ENCODE measurements at places on chromosomes 1 and 21. TPM values are rescaled to one million over a fixed set of nuclear protein-coding genes. Genes with fewer than 3 reads are reported as not detected.

- no peak for DNase-seq
Measured at GRCh38 chr1:28910379-28911115, 3.8 kb upstream of the EPB41 start.

GRCh38 chr1:30060738-30061137 is 662.6 kb downstream of the MATN1 start:
- no peak for DNase-seq

DNA sequence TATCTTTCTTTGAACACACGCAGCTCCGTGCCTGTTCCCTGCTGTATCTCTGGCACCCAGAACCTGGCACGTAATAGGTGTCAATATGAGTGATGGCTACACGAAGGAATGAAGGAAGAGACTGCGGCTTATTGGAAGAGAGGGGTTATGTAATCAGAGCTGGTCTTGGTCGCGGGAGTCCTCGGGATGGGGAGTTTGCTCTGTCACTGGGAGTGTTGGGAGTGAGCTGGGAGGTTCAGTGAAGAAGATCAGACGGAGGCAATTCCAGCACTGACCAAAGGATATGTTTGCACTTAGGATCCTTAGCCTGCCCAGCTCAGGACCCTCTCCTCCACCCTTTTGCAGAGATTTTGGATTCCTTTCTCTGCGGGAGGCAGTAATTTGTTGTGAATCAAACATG is 709.1 kb downstream of the PTPRU start:
- no peak for DNase-seq

DNA sequence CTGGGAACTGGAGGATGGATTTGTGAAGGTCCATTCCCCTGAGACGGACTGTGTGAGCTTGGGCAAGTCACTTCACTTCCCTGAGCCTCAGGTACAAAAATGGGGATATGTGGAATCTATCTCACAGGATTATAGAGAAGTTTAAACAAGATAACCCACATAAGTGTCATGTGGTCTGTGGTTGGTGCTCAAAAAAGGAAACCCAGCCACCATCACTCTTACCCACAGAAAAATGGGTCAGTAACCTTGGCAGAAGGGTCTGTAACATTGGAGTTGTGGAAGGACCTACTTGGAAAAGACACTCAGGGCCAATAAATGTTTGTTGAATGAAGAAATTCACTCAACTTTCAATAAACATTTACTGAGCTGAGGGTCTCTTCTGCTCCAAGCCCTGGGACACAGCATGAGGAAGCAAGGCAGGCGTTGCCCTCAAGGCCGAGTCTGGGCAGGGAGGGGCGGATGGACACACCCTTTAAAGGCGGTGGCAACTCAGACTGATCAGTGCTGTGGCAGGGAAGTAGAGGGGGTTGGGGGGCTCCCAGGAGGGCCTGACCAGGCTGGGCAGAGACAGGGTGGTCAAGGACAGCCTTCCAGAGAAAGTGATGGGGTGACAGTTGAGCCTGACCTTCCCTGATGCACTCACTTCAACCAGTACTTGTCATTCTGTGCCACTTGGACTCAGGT is 66.7 kb upstream of the ACOT11 start:
- no peak for DNase-seq

GRCh38 chr21:43187715-43188114 is 18.9 kb downstream of the CRYAA start:
- DNase-seq, result no peak

PBX1 gene
- 46.6 TPM for polyA plus RNA-seq

DNA sequence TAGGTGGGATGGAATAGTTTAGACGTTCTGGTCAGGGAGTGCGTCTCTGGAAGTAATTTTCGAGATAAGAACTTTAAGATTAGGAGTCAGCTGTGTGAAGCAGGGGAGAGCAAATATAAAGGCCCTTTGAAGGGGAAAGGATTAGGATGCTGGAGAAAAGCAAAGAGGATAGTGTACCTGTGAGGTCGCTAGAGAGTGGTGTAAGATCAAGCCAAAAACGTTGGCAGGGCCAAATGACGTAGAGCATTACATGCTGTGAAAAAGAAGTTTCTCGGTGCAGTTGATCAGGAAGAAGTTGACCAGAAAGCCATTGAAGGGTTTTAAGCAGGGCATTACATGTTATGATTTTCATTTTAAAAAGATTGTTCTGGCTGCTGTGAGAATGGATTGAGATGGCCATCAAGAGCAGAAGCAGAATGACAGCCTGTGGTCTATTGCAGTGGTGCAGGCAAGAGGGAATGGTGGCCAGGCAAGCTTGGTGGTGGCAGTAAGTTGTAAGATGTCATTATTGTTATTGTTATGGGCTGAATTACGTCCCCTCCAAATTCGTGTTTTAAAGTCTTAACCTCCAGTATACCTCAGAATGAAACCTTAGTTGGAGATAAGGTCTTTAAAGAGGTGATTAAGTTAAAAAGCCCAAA is 113.6 kb upstream of the KIF26B start:
- DNase-seq, result no peak

LDLRAD1 gene
- polyA plus RNA-seq, result not detected

DNA sequence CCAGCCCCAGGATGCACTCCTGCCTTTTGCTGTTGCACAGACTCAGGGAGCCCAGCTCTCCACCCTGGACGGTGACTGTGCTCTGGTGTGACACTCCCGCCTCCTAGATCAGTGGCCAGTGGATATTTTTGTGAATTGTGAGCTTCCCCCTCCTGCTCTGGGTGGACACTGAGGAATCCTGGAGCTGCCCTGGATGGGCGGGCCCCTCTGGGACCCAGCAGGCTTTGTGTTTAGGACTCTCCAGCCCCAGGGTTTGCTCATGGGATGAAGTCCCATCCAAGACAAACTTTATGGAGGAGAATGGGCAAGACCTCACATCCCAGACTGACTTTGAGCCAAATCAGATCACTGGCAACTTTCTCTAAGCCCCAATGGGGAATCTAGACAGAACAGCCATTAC is 16.1 kb downstream of the SLC6A9 start:
- no peak for DNase-seq

DNA sequence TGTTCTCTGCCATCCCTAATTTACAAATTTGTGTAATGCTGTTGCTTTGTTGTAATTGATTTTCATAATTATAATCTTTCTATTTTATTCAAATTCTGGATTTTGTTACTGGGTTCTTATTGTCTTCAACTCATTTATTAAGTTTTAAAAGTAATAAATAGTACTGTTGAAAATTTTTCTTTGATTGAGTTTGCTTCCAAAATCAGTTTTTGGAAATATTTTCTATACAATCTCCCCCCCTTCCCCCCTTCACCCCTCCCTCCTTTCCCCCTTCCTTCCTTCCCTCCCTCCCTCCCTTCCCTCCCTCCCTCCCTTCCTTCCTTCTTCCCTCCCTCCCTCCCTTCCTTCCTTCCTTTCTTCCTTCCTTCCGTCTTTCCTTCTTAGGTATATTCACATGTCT is 6.0 kb upstream of the TMPRSS15 start:
- DNase-seq, result no peak

GRCh38 chr1:66597500-66597899 is 63.5 kb downstream of the SGIP1 start:
- no peak for DNase-seq

DNA sequence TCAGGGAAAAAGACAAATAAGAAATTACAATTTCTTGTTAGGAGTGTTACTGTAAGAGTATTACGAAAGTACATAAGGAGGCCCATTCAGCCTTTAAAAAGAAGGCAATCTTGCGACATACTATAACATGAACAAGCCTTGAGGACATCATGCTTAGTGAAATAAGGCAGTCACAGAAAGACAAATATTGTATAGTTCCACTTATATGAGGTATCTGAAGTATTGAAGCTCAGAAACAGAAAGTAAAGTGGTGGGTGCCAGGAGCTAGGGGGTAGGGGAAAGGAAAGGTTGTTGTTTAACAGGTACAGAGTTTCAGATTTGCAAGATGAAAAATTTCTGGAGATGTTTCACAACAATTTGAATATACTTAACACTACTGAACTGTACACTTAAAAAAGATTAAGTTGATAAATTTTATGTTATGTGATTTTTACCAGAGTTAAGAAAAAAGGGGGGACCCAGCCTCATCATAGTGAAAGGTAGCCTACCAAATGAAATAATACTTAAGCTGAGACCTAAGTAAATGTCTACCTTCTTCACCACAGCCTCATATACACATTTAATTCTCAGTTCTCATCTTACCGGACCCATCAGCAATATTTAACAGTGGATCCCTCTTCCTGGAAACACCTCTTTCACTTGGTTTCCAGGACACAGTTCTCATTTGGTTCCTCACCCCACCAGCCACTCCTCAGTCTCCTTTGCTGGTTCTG is 19.5 kb downstream of the USP24 start:
- DNase-seq, result no peak

DNA sequence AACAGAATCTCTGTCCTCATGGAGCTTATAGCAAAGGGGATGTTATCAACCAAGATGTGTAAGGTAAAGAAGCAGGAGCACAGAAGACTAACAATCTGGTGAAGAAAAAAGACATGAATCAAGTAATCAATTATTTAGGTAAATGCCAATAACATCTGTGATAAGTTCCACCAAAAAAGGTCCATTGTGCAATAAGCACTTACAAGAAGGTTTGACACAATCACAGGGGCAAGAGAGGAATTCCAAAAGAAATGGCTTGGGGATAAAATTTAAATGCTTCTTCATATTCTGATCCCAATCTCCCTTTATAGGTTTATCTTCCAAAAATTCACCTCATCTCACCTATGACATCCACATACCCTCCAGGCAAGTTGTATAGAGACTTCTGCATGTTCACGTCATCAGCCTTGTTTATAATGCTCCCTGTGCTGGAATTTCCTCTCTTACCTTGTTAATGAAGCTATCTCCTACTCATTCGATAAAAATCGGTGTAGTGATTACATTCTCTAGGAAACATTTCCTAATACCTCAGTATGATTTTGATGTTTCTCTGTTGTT is 53.6 kb upstream of the DPT start:
- no peak for DNase-seq

NMNAT2 gene
- 0.16 TPM for polyA plus RNA-seq

CDCA8 gene
- 7.1 TPM for polyA plus RNA-seq

CSF3R gene
- not detected for polyA plus RNA-seq

DNA sequence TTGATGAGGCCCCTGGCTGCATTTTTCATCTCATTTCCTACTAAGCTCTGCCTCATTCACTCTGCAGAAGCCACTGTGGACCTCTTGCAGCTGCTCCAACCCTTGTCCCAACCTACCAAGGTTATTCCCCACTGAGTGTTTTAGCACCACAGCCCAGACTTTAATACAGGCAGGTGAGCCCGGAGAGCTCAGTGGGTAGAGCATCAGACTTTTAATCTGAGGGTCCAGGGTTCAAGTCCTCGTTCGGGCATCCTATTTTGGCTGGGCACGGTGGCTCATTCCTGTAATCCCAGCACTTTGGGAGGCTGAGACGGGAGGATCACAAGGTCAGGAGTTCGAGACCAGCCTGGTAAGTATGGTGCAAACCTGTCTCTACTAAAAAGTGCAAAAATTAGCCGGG is 18.1 kb upstream of the BLACAT1 start:
- no peak for DNase-seq

DNA sequence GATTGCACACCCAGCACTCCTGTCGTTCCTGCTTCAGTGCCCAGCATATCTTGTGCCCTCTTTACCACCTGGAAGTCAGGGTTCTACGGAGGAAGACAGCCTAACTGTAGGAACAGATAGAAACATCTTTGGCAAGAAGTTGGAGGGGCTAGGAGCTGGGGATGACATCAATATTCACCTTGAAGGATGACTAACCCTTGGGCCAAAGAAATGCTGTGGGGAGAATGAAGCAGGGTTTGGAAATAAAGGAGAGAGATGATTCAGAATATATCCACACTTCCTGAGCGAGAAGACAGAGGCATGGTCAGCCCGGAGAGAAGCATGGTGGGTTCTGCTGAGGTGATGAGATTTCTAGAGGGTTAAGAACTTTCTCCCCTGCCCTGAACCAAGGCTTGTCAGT is 4.6 kb upstream of the NKAIN1 start:
- no peak for DNase-seq

DNA sequence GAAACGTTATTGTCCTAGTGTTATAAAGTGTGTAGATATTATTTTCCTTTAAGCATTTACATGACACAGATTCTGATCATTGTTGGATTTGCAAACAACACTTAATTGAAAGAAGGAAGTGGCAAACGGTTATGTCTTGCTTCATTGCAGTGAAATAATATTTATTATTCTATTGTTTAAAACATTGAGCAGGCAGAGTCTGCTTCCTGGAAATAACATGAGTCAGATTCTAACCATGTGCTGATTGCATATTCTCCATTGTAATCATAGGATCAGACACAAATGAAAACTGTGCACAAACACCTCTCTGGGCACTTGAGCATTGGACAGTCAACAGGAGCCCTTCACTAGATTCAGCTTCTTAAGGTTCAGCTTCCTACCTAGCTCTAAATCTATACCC is 46.8 kb upstream of the USP25 start:
- DNase-seq, result no peak

- DNase-seq, result no peak
Measured at GRCh38 chr1:20615946-20616846, 17.1 kb upstream of the PINK1 start.

- no peak for DNase-seq
Measured at GRCh38 chr1:100039591-100039990, 69.8 kb downstream of the SLC35A3 start.

DNA sequence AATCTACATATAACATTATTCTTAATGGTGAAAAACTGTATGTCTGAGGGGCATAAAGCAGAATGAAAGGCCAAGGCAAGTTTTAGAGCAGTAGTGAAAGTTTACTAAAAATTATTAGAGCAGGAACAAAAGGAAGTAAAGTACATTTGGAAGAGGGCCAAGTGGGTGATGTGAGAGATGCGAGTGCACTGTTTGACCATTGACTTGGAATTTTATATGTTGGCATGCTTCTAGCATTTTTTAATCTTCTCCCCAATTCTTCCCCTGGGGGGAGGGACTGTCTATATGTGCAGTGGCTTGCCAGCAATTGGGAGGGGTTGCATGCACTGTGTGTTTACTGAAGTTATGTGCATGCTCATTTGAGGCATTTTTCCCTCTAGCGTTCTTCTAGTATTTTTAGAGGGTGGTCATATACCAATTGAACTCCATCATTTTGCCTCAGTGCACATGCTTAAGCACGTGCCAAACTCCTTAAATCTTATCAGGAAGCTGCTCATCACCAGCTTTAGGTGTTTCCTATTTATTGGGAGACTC is 36.1 kb upstream of the SLC5A9 start:
- DNase-seq, result no peak

CRYAA gene
- polyA plus RNA-seq, result not detected

DNA sequence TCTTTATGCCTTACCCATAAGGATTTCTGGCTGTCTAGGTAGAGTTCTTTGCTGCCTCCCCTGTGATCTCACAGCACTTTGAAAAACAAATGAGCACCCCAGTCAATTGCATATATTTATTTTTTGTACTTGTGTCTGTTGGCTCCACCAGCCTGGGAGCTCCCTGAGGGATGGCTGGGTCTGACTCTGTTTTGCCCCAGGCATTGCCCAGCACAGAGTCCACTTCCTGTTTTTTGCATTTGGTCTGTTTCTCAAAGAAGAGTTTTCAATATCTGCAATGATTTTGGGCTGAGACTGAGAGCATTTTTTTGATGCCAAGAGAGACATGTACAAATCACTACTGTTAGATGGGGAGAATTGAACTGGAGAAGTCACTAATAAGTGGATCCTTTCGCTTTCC is 125.0 kb downstream of the FOXD2 start:
- no peak for DNase-seq
